ENCODE measurements at places on chromosomes 11 and 22. TPM values are rescaled to one million over a fixed set of nuclear protein-coding genes. Genes with fewer than 3 reads are reported as not detected.

- no peak for DNase-seq
- no peaks in the 10 kb centered on the region for H3K4me1 ChIP-seq
- no peaks in the 10 kb centered on the region for H3K36me3 ChIP-seq
These were observed 630.4 kb upstream of the CCDC179 start for GRCh38 chr11:23490557-23491235.

GRCh38 chr11:88478136-88478815 is 140.7 kb upstream of the CTSC start:
- H3K27me3 ChIP-seq: no peaks in the 10 kb centered on the region
- H3K4me1 ChIP-seq: no peaks in the 10 kb centered on the region
- no peak overlapping the region for H3K4me3 ChIP-seq
- no peak overlapping the region for H3K27ac ChIP-seq

DNA sequence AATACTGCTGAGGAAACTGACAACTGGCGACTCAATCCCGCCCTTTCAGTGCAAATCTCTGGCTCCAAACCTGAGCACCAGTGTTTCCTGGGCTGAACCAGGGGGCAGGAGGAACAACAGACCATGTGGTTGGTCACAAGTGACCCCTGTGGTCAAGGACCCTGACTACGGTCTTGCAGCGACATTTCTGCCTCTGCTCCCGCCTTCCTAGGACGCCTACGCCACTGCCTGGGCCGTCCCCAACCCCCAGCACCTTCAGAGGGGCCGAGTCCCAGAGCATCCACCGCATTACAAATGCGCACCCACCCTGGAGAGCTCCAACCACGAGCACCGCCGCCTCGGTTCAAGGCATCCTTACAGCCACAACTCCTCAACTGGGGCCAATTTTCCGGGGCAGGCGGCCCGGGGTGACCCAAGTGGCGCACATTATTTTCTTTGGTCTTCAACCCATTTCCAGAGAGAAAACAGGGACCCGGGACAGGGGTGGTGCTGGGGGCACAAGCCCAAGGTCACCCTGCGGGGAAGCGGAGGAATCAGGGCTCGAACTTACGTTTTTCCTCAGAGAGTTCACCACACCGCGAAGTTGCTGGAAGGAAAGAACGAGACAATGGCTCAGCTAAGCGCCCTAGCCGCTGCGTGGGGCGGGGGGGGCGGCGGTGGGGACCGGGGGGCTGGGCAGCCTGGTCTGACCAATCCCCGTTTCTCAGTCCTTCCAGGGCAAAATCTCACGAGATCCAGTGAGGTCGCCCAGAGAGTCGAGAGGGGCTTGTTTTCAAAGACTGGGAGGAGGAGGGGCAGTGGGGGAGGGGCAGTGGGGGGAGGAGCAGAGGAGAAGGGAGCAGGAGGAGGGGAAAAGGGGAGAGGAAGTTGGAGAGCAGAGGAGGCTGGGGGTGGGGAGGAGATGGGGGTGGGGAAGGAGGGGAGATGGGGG is 1.8 kb downstream of the PRAME start:
- DNase-seq: no peak
- H3K27me3 ChIP-seq: no peaks in the 10 kb centered on the region
- no peak overlapping the region for H3K27ac ChIP-seq
- no peak overlapping the region for H3K4me3 ChIP-seq
- no peaks in the 10 kb centered on the region for H3K36me3 ChIP-seq

GRCh38 chr11:31797190-31798056 is 13.7 kb downstream of the PAX6 start:
- H3K4me3 ChIP-seq: no peak overlapping the region
- peak; percentile 9 for DNase-seq
- H3K27me3 ChIP-seq: peaks cover 54% of the 10 kb centered on the region
- H3K27ac ChIP-seq: no peak overlapping the region
- H3K36me3 ChIP-seq: no peaks in the 10 kb centered on the region
- H3K4me1 ChIP-seq: peaks cover 3% of the 10 kb centered on the region

The ELF5 gene
- total RNA-seq: 0.94 TPM

The MUC5AC gene
- total RNA-seq: 0.03 TPM

Measured in kidney (tissue), 22 donors.